ENCODE measurements at places on chromosomes 4 and X. TPM values are rescaled to one million over a fixed set of nuclear protein-coding genes. Genes with fewer than 3 reads are reported as not detected.

Gene CDS1
- 0.33 TPM for total RNA-seq

Gene PRSS12
- not detected for total RNA-seq

Gene FBXL5
- total RNA-seq: 48.7 TPM

Gene ZMAT1
- total RNA-seq: 14.4 TPM

Gene TCEAL7
- total RNA-seq: not detected

Gene CRMP1
- total RNA-seq: not detected
